NCI-H69 (cell line): ENCODE measurements at places on chromosomes 5 and 9.

DNA sequence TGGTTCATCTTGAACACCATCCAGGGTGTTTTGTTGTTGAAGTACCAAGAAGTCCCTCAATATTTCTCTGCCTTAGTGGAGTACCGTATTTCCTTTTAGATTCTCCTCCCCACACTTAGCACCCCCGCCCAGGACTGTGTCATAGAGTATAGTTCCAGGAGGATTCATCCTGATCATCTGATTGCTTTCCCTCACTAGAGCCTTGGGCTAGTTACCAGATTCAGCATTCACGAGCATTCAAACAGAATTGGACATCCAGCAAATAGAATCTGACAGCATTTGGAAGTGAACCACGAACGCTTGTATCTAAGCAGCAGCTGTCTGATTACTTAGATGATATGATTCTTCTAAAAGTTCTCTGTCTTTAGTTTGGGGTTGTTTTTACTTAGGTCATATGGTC is 248.1 kb upstream of the TAS2R1 start:
- DNase-seq = no peak

GRCh38 chr5:14859980-14860379 is 11.6 kb downstream of the ANKH start:
- DNase-seq = no peak

DNA sequence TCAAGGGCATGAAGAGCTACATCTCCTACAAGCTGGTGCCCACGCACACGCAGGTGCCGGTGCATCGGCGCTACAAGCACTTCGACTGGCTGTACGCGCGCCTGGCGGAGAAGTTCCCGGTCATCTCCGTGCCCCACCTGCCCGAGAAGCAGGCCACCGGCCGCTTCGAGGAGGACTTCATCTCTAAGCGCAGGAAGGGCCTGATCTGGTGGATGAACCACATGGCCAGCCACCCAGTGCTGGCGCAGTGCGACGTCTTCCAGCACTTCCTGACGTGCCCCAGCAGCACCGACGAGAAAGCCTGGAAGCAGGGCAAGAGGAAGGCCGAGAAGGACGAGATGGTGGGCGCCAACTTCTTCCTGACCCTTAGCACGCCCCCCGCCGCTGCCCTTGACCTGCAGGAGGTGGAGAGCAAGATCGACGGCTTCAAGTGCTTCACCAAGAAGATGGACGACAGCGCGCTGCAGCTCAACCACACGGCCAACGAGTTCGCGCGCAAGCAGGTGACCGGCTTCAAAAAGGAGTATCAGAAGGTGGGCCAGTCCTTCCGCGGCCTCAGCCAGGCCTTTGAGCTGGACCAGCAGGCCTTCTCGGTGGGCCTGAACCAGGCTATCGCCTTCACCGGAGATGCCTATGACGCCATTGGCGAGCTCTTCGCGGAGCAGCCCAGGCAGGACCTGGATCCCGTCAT is 1.4 kb downstream of the SNX18 start:
- DNase-seq = no peak

- peak; percentile 55 for DNase-seq
These were observed 46.1 kb upstream of the IL7R start for GRCh38 chr5:35810601-35811000.

- no peak for DNase-seq
These were observed 50.8 kb downstream of the RBM27 start for GRCh38 chr5:146254223-146254622.

DNA sequence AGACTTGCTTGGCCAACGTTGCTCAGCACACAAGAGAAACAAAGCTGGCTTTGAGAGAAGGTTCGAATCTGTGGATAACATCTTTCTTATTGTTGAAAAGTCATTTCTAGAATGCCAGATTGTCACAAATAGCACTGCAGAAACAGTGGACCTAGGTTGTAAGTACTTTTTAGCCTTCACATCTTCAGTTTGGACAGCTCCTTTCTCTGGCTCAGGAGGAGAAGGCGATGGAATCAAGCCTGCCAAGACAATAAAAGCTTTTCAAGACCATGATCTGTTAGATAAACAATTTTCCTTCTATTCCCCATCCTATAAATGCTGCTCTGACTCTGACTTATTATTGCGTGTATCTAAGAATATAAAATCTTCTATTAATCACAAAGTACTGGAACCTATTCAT is 615.2 kb upstream of the SEMA6A start:
- DNase-seq = no peak

- DNase-seq = no peak
These were observed 87.3 kb upstream of the PPP1R2B start for GRCh38 chr5:156762771-156763170.

GRCh38 chr5:173333925-173334661 is 5.9 kb upstream of the STC2 start:
- no peak for DNase-seq

- DNase-seq = peak; percentile 82
These were observed 822 bp downstream of the DENND4C start for GRCh38 chr9:19231126-19231903.

GRCh38 chr9:79559495-79560181 is 12.1 kb upstream of the TLE4 start:
- peak; percentile 68 for DNase-seq

- DNase-seq = no peak
These were observed 29.2 kb upstream of the PTCH1 start for GRCh38 chr9:95545831-95546567.

DNA sequence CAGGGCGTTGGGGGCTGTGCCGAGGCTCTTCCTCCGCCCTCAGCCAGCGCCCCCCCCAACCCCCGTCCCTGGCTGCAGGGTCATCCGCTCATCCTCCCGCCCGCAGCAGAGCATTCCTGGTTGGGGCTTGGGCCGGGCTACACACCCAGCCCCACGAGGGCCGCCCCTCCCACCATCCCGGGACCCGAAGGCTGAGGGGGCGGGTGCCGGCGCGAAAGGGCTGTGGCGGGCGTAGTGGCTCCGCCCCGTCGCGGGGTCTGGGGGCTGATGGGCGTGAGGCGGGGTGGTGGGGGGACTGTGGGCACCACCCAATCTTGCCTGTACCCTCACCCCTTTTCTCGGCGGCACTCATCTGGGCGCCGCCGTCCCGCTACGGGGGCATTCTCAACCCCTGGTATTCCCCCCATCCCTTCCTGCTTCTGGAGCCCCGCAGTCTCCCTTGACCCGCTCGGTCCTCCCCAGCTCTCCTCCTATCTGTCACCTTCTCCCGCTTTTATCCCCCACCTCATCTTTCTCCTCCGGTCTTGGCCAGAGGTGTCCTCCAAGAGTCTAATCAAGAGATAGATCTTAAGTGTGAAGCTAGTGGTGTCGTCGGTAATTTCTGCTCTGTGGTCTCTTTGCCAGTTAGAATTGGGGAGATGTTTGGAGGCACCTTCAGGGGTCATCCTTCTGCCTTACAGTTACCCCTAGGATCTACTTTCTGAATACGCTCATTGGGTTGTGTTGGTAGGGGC is 1.6 kb downstream of the FER start:
- DNase-seq = peak; percentile 72

DNA sequence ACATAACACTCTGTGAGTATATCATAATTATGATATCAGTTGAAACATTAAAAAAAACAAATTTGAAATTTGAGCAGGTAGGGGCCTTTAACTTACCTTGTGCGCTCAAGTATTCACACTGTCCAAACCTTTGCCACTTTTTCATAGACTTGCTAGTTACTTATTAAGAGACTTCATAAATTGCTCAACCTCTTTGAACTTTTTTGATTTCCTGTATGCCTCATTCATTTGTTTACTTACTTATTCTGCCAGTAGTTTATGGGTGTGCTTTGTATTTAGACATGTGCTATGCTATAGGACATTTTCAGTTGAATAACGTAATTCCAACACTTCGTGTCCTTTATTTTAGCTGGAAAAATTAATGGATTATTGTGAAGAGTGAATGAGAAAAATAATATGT is 204.8 kb downstream of the HCN1 start:
- DNase-seq = no peak

DNA sequence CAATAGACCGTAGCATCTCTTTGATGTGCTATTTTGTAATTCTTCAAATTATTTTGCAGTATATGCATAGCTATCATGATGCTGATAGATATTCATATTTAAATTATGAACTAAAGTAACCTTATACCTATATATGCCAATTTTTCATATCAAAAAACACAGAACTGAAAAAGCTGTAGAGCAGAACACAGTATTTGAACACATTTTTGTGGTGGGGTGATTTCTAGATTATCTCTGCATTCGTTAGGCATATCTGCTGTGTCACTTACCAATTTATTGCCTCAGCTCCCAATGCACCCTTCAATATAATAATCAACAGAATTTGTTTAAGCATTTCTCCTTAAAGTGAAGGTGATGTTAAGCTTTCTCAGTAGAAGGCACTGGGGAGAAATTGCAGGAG is 998.2 kb downstream of the PTPRD start:
- no peak for DNase-seq

DNA sequence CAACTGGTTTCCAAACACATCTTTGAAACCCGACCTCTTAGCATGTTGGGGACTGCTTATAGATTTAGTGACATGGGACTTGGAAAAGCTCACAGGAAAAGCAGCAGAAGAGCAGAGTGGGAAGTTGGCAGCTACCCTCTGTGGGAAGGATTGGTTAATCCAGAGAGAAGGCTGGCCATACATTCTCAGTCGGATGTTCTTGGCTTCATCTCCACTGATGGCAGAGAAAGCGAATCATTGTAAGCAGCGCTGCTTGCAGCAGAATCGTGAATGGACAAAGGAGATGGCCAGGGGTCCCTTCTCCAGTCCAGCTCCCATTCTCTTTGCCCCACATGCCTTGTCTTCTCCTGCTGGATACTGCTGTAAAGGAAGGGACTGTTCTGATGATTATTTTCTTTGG is 62.7 kb downstream of the MEGF10 start:
- no peak for DNase-seq

- DNase-seq = peak; percentile 20
These were observed 94.0 kb downstream of the RAPGEF6 start for GRCh38 chr5:131541071-131541470.

DNA sequence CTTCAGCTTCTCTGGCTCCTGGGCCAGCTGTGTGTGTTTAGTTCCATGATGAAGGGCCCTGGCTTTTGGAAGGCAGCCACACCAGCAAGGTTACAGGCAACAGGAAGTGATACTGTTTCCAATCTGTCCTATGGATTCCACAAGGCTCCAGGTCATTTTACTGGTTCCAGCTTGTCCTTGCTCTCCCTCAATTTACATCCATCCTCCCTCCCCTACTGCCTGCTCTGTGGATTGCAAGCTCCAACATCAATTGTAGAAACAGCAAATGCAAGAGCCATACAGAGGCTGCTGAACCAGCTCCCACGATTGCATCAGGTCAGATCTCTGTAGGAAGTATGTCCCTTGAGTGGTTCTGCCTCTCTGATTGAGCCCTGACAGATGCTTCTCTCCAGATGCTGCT is 409.8 kb downstream of the NTRK2 start:
- DNase-seq = no peak

GRCh38 chr5:158543539-158544387 is 556.0 kb downstream of the EBF1 start:
- no peak for DNase-seq

DNA sequence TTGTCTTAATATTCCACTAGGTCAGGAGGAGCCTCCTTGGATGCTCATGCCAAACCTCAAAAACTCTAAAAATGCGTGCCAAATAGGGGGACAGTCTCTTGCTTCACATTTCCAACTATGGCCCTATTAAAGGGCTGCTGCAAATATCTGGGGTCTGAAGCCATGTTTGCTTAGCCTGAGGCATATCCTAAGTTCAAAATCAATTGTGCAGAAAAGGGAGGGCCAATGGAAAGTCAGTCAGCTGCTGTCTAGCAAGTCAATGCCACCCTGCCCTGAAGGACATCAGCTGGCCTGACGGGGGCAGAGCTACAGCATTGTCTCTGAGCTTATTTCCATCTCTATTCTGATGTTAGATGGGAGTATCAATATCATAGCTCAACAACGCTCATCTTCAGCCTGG is 93.6 kb downstream of the SH3TC2 start:
- peak; percentile 82 for DNase-seq

- peak; percentile 93 for DNase-seq
These were observed 31.1 kb upstream of the ADAMTSL1 start for GRCh38 chr9:18442629-18443491.

DNA sequence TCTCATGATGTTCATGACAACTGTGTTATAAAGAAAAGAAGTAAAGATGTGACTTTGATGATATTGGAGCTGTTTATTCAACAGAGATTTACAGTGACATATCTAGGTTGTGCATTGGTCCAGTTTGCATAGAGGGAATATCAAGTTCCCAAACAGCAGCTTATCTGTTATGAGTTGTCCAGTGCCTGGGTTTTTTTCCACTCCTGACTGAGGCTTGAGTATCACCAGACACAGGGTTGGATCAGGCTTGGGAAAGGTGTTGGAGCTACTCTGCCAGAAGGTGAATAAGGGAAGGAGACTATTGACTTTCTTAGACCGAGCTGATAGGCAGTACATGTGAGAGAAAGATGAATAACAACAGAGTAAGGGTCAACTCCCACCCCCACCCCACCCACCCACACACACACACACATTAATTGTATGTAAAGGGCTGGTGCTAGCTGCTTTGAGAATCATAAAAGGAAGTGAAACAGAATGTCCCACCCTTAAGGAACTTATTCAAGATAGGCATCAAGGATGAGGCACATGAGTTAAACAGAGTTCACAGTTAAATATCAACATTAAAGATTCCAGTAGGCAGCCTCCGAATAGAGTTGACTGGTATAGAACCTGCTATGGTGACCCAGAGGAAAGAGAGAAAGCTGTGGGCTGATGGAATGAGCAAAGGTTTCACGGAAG is 33.0 kb upstream of the RASGRF2 start:
- DNase-seq = no peak

DNA sequence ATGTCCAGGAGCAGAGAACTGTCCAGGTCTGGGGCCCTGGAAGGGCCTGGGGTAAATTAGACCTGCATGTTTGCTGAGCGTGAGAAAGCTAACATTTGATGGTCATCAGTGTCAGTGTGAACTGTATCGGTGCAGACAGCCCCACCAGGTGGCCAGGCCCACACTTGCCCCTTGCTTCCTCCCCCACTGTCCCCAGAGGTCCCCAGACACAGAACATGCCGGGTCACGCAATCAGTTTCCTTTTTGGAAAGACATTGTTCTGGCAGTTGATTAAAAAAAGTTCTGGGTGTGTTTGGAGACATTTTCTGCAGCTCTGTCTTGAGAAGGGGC is 1.5 kb downstream of the NKD2 start:
- DNase-seq = peak; percentile 14

GRCh38 chr9:4973902-4974301 is 11.2 kb upstream of the JAK2 start:
- no peak for DNase-seq

DNA sequence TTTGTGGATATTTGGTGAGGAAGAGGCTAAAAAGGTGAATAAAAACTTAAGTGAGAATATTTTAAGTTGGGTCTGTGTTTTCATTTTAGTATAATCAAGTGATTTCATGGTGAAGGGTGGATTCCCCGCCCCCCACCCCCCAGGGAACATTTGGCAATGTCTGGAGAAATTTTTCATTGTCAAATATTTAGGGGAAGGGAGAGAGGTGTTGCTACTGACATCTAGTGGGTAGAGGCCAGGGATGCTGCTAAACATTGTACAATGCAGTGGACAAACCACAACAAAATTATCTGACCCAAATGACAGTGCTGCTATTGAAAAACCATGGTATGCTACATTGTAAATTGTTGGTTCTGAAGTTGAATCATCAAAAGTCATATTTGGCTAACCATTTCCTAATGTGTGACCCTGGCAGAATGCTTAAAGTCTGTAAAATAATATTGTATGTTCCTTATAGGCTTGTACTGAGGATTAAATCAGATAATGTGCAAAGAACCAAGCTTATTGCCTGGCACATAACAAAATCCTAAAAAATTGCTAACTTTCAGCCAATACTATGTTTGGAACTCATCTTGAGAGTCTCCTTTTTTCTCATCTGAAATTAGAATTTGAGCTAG is 5.6 kb downstream of the C5orf24 start:
- peak; percentile 49 for DNase-seq

GRCh38 chr5:73985145-73985544 is 359.1 kb downstream of the ARHGEF28 start:
- peak; percentile 76 for DNase-seq
